GM12892 (cell line): ENCODE measurements at places on chromosomes 1 and 21.

DNA sequence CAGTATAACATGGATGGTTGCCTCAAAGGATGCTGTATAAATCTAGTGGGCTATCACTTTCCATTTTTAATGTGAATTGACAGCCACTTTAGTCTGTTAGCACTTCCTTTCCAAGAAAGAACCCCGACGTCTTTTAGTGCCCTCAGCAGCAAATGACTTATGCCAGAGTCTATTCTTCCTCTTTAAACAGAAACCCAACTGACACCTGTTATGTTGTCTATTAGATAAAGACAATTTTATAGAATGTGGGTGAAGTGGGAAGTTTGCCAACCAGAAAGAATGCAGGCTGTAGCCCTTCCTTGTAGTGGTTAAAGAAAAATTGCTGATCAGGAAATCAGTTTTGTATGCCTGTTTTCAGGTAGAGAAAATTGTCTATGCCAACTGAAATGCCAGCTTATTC is 344.9 kb downstream of the ZNF326 start:
- DNase-seq: no peak

- DNase-seq: no peak
Measured at GRCh38 chr1:8851060-8851459, 27.4 kb downstream of the ENO1 start.

- DNase-seq: no peak
Measured at GRCh38 chr21:17610911-17611310, 1.8 kb downstream of the BTG3 start.

GRCh38 chr1:156599811-156600210 is 1.5 kb downstream of the GPATCH4 start:
- DNase-seq: no peak

GRCh38 chr1:167573035-167573434 is 19.5 kb upstream of the CREG1 start:
- no peak for DNase-seq

GRCh38 chr21:34877485-34878128 is 171.5 kb downstream of the RUNX1 start:
- DNase-seq: no peak

DNA sequence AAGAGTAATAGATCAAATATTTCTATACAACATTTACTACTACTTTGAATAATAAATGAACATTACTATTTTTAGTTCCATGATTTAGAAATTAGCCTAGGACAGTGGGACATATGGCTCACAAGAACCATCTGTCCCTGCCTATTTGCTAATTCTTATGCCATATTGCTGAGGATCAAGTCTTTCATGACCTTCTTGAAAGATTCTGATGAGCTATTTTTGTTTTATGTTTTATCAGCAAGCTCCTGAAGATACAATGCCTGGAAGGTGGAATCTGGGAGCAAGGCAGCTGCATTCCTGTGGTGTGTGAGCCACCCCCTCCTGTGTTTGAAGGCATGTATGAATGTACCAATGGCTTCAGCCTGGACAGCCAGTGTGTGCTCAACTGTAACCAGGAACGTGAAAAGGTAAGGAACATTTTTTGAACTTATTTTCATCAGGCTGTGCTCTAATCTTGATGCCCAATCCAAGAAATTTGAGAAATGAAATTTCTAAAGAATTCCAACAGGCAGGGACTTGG is 326.7 kb downstream of the PAPPA2 start:
- DNase-seq: no peak

GRCh38 chr21:46149205-46149901 is 6.0 kb downstream of the FTCD start:
- DNase-seq: no peak

- DNase-seq: no peak
Measured at GRCh38 chr1:117466761-117467160, 99.5 kb downstream of the MAN1A2 start.

GRCh38 chr1:89547563-89548116 is 23.0 kb downstream of the LRRC8B start:
- no peak for DNase-seq

GRCh38 chr1:162003830-162004215 is 19.8 kb downstream of the OLFML2B start:
- DNase-seq: no peak

DNA sequence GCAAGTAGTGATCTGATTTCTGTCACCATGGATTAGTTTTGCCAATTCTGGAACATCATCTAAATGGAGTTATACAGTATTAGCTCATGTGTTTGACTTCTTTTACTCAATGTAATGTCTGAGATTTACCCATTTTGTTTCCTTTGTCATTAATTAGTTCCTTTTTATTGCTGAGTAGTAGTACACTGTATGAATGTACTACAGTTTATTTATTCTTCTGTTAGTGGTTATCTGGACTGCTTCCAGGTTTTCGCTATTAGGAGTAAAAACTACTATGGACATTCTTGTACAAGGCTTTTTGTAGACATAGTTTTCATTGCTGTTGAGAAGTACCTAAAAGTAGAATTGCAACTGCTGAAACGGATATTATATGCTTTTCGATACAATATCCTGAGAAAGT is 14.1 kb downstream of the SUCO start:
- no peak for DNase-seq

DNA sequence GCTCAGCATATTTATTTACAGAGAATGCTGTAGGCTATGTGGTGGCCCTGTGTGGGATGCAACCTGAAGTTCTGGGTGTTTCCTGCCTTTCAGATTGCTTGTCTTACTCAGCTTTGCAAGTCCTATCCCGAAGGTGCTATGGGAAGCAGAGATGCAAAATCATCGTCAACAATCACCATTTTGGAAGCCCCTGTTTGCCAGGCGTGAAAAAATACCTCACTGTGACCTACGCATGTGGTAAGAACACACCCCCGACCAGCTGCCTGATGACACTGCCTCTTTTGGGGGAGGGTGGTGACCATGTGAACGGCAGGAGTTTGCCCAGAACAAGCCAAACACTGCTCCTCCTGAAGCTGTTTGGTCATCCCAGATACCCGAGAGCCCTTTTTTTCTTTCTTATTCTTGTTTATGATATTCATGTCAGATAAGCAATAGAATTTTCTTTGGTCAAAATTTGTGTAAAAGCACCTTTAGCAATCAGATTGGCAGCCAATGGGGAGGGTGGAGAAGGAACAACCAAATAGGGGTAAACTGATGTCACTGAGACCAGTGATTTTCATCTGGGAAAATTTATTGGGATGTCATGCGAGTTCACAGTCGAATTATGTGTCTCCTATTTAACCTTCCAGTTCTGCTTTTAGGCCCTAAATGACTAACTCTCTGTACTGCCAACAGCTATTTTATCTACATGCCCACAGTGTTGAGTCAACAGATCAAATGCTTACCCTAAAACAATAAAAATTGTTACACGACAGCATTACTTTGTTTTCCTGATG is 82.6 kb downstream of the EVA1C start:
- DNase-seq: no peak

DNA sequence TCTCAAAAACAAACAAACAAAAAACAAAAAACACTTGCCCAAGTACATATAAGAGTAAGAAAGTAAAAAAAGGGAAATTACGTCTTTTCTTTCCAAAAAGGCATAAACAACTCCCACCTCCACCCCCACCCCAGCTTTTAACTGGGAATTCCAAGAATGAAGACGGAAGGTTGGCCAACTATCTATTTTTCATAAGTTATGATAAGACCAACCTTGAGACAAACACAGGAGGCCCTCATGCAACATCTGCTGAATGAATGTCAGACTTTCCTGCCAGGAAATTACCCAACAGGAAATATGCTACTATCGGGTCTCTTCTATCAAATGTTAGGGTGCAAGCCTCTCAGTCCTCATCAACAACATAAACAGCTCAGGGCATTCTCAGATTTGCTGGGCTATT is 1.9 kb downstream of the BSDC1 start:
- DNase-seq: no peak

DNA sequence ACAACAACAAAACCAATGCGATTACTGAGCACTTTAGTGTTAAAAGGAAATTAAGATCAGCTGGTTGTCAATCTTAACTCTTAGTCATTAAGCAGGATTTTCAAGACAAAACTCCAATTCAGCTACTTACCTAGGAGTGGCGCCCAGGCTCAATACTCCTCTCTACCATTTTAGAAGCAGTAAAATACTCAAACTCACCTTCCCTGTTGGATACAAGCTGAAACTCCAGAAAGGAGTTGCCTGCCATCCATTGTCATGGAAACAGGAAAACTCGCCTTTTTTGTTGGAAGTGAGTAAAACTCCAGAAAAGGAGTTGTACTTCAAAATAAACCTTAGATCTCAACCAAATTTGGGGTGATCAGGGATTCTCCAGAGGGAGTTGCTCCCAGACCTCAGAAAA is 127.0 kb upstream of the F3 start:
- DNase-seq: no peak

GRCh38 chr1:155176544-155177071 is 3.0 kb downstream of the TRIM46 start:
- peak; percentile 93 for DNase-seq

- DNase-seq: no peak
Measured at GRCh38 chr1:25079048-25079447, 149.0 kb upstream of the RUNX3 start.

DNA sequence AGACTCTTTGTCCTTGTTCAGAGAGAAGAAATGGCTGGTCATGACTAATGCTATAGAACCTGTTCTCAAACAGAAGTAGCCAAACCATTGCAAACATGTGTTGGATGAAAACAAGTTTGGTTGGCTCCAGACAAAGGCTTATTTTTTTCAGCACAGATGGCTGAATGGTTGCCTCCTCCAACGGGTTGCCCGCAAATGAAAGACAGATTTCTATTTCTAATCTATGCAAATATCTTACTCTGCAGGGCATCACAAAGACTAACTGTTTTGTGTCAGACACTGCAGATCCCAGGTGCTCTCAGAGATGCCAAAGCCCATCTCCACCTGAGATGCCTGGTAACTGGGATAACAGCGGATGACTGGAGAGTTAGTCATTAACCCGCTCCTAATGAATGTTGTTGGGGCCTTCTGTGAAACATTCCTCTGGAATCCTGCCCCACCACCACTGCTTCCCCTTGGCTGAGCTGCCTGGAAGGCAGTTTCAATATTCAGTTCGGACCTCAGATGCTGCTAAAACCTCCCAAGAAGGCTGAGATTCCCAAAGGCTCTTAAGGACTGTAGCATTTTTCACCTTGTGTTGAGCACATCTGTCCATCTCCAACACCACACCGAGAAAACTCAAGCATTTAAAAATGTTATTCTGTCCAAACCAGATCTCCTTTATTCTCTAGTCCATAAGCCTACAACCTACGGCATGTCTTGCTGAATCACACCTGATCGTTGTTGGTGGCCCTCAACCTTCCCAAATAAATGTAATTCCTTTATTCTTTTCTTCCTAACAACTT is 104.4 kb downstream of the PTPN14 start:
- DNase-seq: no peak

DNA sequence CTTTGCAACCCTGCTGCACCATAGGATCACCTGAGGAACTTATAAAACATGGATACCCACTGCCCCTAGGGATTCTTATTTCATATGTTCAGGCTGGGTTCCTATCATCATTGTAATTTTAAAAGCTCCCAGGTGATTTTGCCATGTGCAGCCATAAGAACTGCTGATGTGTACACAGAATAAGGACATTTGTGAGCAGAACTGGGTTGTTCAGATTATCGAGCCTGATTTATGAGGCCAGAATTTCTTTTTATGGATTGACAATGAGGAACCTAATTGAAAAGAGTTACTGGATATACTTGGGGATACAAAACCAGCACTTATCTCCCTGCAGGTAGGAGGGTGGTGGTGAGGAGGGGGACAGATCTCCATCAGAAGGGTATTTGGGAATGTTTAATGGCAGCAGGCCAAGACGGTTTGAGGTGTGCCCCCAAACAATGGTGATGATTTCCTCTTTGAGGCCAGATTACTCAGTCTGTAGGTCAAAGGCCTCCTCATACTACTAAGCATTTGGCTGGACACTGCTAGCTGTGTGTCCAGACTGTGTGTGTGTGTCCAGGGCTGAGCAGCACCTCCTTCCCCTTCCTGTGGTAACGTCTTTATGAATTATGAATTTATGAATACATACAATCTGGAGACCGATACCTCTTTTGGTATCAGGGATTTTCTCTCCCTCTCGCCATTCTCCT is 18.9 kb downstream of the NOS1AP start:
- no peak for DNase-seq

DNA sequence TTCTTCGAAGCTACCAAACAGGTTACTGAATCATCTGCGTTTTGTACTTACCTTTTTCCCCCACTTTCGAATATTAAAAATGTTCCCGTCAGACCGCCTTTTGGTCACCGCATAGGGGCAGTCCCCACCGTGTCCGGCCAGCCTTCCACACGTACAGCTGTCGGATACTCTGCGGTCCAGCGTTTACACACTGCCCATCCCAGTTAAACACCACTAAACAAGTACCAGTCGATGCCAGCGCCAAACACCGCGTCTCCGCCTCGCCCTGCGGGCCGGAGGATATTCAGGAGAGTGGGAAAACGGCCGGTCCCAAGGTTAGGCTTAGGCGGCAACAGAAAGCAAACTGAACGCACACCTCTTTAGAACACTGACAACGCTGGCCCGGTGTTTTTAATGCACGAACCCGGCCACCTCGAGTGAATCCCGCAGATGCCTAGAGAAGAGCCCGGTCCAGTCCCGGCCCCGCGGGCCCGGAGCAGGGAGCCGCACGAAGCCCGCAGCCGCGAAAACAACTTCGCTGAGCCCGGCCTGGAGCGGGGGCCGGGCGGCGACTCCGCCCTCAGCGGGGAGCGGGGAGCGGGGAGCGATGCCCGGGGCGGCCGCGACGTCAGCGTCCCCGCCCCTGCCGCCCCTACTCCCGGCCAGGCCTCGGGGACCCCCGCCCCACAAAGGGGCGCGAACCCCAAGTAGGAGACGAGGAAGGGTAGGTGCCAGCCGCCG is 730 bp upstream of the PHF13 start:
- DNase-seq: peak; percentile 74

DNA sequence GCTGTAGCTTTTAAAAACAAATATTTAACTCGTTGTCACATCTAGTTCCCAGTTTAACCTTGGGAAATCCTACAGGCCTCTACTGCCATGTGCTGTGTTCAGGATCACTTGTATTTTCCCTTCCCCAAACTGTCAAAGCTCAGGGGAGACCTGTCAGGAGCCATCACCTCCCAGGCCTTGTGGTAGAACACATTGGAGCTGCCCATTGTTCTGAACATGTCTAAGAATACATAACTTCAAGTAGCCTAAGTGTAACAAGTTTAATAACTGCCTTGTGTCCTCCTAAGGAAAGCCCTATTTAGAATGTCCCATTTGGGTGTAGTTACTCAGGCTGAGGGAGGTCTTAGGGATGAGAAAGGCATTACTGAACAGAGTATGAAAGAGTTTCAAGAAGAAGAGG is 28.6 kb upstream of the PIGC start:
- DNase-seq: no peak

GRCh38 chr1:14571810-14572767 is 26.4 kb upstream of the KAZN start:
- peak; percentile 16 for DNase-seq

DNA sequence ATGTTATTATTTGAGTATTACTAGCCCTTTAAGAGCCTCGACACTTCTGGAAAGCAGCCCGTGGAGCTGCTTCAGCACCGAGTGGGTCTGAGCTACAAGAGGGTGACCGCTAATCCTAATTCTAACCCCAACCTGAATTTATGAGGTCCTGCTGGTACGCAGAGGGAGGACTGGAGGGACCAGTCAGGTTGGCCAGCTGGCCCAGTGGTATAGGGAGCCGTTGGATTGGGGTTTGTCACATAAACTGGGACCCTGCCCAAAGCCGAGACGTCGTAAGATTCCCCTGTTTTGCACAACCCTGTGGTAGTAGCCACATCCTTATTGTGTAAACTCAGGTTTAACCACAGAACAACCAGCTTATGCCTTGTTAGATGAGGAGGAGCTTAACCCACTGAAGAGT is 60.8 kb upstream of the F3 start:
- DNase-seq: no peak
